Stimulated activated CD4-positive, alpha-beta T cell treated with anti-CD3 and anti-CD28 coated beads, TNF-alpha, amount 100 ng/mL, for 1 hour (primary cell): ENCODE measurements at places on chromosomes 1 and 21.

- no peak for DNase-seq
Measured at GRCh38 chr1:177944016-177944949, 25.6 kb downstream of the SEC16B start.

DNA sequence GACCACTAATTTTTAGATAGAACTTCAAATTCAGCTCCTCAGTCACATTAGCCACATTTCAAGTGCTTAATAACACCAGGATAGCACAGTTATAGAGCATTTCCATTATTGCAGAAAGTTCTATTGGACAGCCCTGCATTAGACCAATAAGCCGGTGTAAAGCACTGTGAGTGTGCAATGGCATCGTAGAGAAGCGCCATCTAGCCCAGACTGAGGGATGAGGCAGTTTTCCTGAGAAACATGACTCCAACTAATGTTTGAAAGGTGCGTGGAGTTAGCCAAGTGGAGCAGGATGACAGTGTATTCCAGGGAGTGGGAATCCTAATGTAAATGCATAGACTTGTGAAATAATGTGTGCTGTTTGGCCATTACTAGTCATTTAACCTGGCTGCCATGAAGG, 7.7 kb downstream of the RPE65 start:
- DNase-seq = no peak

GRCh38 chr1:62906428-62906886, 122.5 kb downstream of the ATG4C start:
- DNase-seq = no peak

- no peak for DNase-seq
Measured at GRCh38 chr1:208172423-208173145, 71.6 kb downstream of the PLXNA2 start.

DNA sequence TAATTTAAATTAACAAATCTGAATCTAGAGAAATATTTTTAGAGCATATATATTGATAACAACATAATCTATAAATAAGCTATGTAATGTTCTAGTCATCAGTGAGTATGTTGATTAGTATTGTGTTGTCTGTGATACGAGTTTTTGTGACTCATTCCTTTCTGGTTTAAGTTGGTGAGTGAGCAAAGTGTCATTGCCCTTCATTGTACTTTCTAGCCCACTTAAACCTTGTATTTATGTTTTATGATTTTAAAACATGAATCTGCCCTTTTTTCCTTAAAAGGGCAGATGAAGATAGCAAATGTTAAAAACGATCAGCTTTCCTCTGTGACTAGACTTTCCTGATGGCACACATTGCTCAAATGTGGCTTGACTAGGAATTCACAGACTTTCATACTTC, 38.5 kb downstream of the MACO1 start:
- no peak for DNase-seq

GRCh38 chr1:19360843-19361610, 48.9 kb downstream of the SLC66A1 start:
- no peak for DNase-seq

- DNase-seq = no peak
Measured at GRCh38 chr1:67464058-67464457, 33.9 kb upstream of the SERBP1 start.

GRCh38 chr1:106600626-106601025, 455.8 kb upstream of the PRMT6 start:
- DNase-seq = no peak

- DNase-seq = no peak
Measured at GRCh38 chr1:147560765-147561471, 19.6 kb downstream of the BCL9 start.

GRCh38 chr1:54298284-54299033, 98.5 kb downstream of the MRPL37 start:
- no peak for DNase-seq

GRCh38 chr1:115924770-115925169, 51.5 kb upstream of the SLC22A15 start:
- DNase-seq = no peak

GRCh38 chr1:35561972-35562680, 4.5 kb downstream of the NCDN start:
- no peak for DNase-seq

DNA sequence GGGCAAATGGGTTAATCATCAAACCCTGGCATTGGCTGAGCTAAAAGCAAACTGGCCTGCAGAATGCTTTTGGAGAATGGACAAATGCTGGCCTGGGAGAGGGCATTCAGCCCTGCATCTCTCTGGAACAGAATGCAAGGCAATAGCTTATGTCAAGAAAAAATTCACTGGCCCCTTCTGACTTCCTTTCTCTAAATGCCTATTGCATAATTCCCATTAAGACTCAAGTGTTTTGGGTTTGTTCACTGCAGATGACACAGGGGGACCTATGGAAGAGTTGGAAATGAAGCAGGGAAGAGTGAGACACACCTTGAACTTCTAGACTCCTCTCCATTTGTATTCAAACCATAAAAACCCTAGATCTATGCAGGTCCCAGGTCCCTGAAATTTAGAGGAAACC, 15.9 kb downstream of the PEA15 start:
- no peak for DNase-seq

GRCh38 chr1:201708691-201709090, 120.3 kb upstream of the IPO9 start:
- no peak for DNase-seq

- DNase-seq = no peak
Measured at GRCh38 chr1:7221826-7222694, 436.8 kb downstream of the CAMTA1 start.

DNA sequence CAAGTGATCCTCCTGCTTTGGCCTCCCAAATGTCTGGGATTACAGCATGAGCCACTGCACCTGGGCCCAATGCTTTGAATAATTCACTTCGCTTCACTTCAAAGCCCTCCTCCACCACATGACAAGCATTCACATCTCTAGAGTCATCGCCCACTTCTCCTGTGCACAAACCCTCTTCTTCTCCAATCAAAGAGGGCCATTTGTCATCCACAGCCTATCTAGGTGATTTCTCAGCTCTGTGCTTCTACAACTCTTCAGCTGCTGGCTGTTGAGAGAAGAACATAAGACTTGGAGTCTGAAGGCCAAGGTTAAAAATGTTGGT, 20.1 kb upstream of the PSMB2 start:
- no peak for DNase-seq

- DNase-seq = no peak
Measured at GRCh38 chr1:234660536-234661316, 50.7 kb upstream of the IRF2BP2 start.

DNA sequence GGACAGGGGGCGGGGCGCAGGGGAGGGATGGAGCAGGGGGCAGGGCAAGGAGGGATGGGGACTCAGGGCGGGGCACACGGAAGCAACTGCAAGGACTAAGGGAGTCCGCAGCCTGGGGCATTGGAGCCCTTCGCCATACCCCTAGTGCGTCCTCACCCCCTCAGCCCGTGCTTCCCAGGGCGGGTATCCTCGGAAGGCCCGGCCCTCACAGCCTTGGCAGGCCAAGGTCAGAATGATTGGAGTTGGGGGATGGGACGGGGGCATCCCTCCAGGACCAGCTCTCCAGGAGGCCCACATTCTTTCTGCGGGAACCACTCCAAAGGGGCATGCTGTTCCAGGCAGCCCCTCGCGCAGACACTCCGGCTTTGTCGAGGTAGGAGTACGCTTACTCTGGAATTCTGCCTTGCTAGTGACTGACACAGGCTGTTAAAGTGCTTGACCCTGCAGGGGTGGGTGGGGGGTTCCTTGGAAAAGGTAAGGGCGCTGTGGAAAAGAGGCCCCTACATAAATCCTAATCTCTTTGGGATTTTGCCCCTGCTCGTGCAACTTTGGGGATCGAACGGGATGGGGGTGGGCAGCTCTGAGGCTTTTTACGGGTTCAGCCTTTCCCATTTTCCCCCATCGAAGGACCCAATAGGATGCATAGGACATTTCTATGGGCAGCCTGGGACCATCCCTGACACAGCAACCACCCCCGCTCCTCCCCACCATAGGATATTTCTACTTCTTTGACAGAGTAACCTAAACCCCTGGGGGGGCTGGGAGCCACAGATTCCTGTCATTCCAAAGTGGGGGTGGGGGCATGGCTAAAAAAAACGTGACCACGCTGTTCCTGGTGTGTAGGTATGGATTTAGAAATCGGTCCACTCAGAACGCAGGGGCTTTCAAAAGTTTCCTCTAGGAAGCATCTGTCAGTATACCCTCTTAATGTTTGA, 738 bp upstream of the TRIM11 start:
- DNase-seq = no peak
